T-helper 17 cell (primary cell): ENCODE measurements at places on chromosomes 11 and 22.
A peak's percentile ranks its signal among the peaks of the same experiment; 100 is the strongest.

GRCh38 chr22:40504285-40505249 is 132.0 kb downstream of the MRTFA start:
- H3K27me3 ChIP-seq: no peaks in the 10 kb centered on the region
- H3K27ac ChIP-seq: no peak overlapping the region
- DNase-seq: no peak
- H3K4me1 ChIP-seq: peaks cover 9% of the 10 kb centered on the region

- H3K27ac ChIP-seq: no peak overlapping the region
- peaks cover 57% of the 10 kb centered on the region for H3K27me3 ChIP-seq
- no peak for DNase-seq
- no peak overlapping the region for H3K4me3 ChIP-seq
Measured at GRCh38 chr22:42725606-42726355, 5.1 kb upstream of the A4GALT start.

DNA sequence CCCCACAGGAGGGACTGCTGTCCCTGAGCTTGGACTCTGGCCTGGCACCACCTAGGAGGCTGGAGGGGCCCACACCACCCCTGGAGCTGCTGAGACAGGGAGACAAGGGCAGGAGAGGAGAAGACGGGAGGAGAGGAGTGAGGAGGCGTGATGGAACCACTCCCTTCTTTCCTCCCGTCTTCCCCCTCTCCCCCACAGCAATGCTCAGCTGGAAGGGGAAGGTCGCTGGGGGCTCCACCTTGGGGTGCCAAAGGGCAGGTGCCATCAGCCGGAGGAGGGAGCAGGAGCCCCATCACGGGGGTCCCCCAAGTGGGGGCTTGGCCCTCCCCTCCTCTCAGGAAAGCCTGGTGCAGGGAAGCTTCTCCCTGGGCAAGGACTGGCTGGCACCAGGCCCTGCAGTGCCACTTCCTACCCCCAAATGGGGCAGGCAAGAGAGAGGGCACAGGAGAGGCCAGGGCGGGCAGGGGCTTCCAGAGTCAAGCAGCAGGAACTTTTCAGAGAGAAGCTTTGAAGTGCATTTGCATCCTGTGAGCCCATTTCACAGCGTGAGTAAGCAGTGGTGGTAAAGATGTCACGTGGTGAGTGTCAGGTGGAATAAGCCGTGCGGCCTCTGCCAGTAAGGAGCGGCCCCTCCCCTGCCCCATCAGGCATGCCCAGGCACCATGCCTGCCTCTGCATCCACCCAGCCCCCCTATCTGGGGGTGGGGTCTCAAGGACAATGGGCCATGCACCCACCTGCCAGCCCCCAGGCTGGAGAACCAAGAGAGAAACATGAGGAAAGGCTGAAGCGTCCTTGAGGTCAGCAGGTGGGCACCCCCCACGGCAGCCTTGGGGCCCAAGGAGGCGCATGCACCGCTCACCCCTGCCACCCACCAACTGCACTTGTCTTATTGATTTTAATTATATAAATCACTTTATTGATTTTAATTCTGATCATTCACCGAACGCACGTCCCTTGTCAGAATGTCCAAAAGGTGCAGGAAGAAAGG is 4.9 kb downstream of the IGF2 start:
- DNase-seq: no peak
- no peak overlapping the region for H3K27ac ChIP-seq
- no peak overlapping the region for H3K4me3 ChIP-seq
- peaks cover 37% of the 10 kb centered on the region for H3K27me3 ChIP-seq
- H3K36me3 ChIP-seq: peaks cover 5% of the 10 kb centered on the region

DNA sequence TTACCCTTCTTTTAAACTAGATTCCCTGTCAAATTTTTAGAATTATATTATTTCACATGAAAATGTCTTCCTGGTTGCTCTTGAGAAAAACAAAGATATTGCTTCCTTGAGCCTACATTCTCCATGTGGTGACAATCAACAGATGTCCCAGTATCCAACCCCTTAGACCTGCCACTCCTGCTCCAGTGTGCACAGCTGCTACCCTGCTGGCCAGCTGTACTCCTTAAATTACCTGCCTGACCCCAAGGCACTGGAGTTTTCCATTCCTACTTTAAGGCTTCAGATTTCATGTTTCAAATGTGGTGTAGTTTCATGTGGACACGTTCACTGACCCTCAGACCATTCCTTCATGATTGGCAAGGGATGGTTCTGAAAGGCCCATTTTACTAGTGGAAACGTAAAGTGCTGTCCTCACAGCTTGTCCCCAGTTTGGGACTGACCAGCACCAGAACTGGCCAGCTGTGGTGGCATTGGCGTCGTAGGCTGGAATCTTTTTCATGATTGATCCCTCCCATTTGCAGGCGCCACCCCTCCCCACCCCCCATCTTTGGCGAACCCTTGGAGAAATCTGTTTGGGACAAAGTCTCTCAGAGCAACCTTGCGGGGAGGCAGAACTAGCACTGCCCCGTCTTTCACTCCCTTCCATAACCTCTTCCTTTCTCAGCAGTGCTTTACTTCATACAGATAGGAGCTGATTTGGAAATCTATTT is 123.5 kb downstream of the DBX1 start:
- no peak overlapping the region for H3K4me3 ChIP-seq
- H3K36me3 ChIP-seq: peaks cover 2% of the 10 kb centered on the region
- no peak for DNase-seq
- no peak overlapping the region for H3K27ac ChIP-seq
- peaks cover 48% of the 10 kb centered on the region for H3K27me3 ChIP-seq
- no peaks in the 10 kb centered on the region for H3K4me1 ChIP-seq

- H3K4me1 ChIP-seq: peaks cover 16% of the 10 kb centered on the region
- DNase-seq: no peak
- no peak overlapping the region for H3K27ac ChIP-seq
- no peaks in the 10 kb centered on the region for H3K36me3 ChIP-seq
Measured at GRCh38 chr11:118933486-118933885, 7.8 kb upstream of the BCL9L start.

- H3K4me1 ChIP-seq: no peaks in the 10 kb centered on the region
- no peak for DNase-seq
Measured at GRCh38 chr22:34800260-34800980, 265.5 kb upstream of the ISX start.

GRCh38 chr11:43403357-43404231 is 44.9 kb downstream of the TTC17 start:
- H3K4me3 ChIP-seq: no peak overlapping the region
- peaks cover 12% of the 10 kb centered on the region for H3K36me3 ChIP-seq
- DNase-seq: no peak
- no peak overlapping the region for H3K27ac ChIP-seq
- no peaks in the 10 kb centered on the region for H3K27me3 ChIP-seq

- H3K27me3 ChIP-seq: no peaks in the 10 kb centered on the region
- H3K36me3 ChIP-seq: peaks cover 4% of the 10 kb centered on the region
- H3K4me3 ChIP-seq: peak overlapping the region; percentile 94
- H3K27ac ChIP-seq: peak overlapping the region; percentile 95
Measured at GRCh38 chr11:75351791-75352587, 528 bp upstream of the ARRB1 start.

GRCh38 chr22:42969348-42969975 is 45.5 kb downstream of the PACSIN2 start:
- no peak for DNase-seq
- H3K36me3 ChIP-seq: no peaks in the 10 kb centered on the region
- H3K4me3 ChIP-seq: no peak overlapping the region
- H3K27me3 ChIP-seq: no peaks in the 10 kb centered on the region

DNA sequence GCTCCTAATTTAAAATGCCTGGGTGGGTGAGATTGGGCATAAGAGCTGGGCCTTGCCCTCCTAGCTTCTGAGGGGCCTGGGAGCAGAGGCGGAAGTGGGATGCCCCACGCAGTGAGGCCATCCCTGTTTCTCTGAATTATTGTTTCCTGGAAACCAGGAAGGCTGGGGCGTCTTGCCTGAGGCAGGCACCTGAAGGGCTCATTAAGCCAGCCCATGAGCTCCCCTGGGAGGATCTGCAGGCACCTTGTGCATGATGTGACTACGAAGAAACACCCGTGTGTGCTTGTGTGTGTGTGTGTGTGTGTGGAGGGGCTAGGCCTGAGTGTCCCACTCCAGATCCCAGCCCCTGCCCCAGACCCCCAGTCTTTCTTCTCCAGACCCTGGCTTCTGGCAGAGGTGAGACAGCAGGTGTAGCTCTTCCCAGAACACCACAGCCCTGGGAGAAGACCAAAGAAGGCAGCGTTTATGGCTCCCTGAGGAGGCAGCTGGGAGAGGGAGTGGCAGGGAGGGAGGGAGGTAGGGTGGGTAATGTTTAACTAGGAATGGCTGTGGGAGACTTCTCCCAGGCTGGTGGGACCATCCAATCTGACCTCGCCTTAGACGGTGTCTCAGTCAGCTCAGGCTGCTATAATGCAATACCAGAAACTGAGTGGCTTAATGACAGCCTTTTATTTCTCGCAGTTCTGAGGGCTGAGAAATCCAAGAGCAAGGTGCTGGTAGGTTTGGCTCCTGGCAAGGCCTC is 2.1 kb upstream of the BATF2 start:
- peak overlapping the region; percentile 93 for H3K27ac ChIP-seq
- peaks cover 15% of the 10 kb centered on the region for H3K4me1 ChIP-seq
- peak overlapping the region; percentile 63 for H3K4me3 ChIP-seq
- no peak for DNase-seq
- H3K27me3 ChIP-seq: no peaks in the 10 kb centered on the region

DNA sequence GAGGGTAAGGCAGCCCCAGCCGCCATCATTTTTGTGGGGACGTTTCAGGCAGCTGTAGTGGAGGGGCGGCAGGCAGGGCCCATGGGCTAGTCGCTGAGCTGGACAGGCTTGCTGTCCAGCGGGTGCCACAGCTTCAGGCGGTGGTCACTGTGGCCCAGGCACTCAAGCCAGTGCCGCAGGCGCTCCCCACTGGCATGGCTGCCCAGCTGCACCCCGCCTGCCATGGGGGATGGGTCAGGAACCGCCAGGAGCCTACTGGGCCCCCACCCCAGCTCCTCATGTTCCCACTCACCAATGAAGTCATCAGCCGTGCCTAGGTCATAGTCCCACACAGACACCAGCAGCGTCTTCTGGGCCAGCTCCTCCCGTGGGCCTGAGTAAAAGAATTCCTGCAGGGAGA is 6.0 kb downstream of the NDUFV1 start:
- no peak for DNase-seq
- no peaks in the 10 kb centered on the region for H3K27me3 ChIP-seq
- H3K4me1 ChIP-seq: peaks cover 25% of the 10 kb centered on the region
- H3K27ac ChIP-seq: peak overlapping the region; percentile 81
- no peak overlapping the region for H3K4me3 ChIP-seq

- peaks cover 67% of the 10 kb centered on the region for H3K4me1 ChIP-seq
- H3K27me3 ChIP-seq: no peaks in the 10 kb centered on the region
- H3K4me3 ChIP-seq: peak overlapping the region; percentile 98
- peaks cover 12% of the 10 kb centered on the region for H3K36me3 ChIP-seq
Measured at GRCh38 chr11:67268081-67268961, 2.0 kb downstream of the GRK2 start.
